ENCODE measurements at places on chromosomes 12 and 14. TPM values are rescaled to one million over a fixed set of nuclear protein-coding genes. Genes with fewer than 3 reads are reported as not detected.

GRIP1 gene
- total RNA-seq, result 0.94 TPM

WNT5B gene
- not detected for total RNA-seq

NKX2-1 gene
- not detected for total RNA-seq

ADAM20 gene
- total RNA-seq, result 0.52 TPM

TAMALIN gene
- 122 TPM for total RNA-seq

FBXO33 gene
- total RNA-seq, result 114 TPM

PCED1B gene
- 10.0 TPM for total RNA-seq

IRAK4 gene
- total RNA-seq, result 49.8 TPM

Measured in mononuclear cell (primary cell).